ENCODE measurements at places on chromosomes 5 and 9. TPM values are rescaled to one million over a fixed set of nuclear protein-coding genes. Genes with fewer than 3 reads are reported as not detected.
A peak's percentile ranks its signal among the peaks of the same experiment; 100 is the strongest.

Gene SH3RF2
- total RNA-seq, result 9.5 TPM

Gene SLC6A3
- total RNA-seq, result 0.57 TPM

Gene LECT2
- total RNA-seq, result not detected

Gene SHISAL2B
- total RNA-seq, result not detected

Gene TEX48
- not detected for total RNA-seq

GRCh38 chr5:93717162-93717561 lies 24.2 kb downstream of the POU5F2 start:
- no peak for DNase-seq

GRCh38 chr5:116084871-116085715 lies at the start of gene COMMD10:
Gene COMMD10 (plus strand): TSS chr5:116085025.
- DNase-seq, result peak; percentile 74

- no peak for DNase-seq
Measured at GRCh38 chr5:172379481-172379880, 74.8 kb downstream of the SH3PXD2B start.

GRCh38 chr5:133746834-133747233 lies 134.5 kb upstream of the FSTL4 start:
- DNase-seq, result no peak

DNA sequence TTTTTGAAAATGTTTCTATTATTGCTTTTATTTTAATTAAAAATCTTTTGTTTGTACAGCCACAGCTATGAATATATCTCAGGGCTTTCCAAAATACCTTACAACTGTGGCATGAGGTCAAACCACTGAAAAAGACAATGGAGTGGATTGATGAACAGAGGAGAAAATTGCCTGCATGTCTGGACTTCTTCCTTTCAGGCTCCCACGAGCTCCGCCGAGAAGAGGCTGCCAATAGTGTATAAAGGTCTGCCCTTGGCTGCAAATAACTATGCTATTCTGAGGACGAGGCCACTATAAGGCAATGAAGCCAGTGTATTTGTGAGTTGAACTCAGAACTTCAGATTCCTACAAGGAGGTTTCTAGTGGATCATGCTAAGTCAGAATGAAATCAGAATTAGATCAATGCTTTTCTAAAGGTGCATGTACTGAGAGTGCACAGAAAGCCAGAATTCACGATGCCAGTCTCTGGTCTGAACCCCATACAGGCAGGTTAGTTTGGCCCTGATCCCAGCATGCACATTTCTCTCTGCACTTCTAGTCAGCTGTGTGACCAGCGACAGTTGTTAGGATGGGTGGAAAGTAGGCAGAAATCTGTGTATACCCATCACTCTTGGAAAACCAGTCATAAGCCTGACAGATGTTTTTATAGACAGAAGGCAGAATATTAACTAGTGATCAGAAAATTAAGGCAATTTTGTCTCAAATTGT lies 42.7 kb upstream of the PLPP1 start:
- DNase-seq, result no peak

DNA sequence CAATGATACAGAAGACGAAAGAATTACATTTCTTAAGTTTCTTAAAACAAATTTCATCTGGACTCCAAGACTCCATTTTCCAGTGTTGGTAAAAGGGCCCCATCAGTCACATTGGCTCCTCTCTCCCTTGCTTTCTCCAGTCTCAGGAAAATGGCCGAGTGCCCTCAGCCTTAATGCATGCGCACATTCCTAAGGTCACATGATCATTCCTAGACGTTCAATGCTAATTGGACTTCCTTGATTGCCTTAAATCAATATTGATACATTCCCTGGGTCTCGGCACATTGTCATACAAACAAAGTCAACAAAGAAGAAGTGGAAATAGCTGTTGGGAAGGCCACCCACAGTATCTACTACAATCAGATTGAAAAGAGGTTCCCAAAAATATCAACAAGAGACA lies 413.6 kb upstream of the GRAMD2B start:
- DNase-seq, result no peak

DNA sequence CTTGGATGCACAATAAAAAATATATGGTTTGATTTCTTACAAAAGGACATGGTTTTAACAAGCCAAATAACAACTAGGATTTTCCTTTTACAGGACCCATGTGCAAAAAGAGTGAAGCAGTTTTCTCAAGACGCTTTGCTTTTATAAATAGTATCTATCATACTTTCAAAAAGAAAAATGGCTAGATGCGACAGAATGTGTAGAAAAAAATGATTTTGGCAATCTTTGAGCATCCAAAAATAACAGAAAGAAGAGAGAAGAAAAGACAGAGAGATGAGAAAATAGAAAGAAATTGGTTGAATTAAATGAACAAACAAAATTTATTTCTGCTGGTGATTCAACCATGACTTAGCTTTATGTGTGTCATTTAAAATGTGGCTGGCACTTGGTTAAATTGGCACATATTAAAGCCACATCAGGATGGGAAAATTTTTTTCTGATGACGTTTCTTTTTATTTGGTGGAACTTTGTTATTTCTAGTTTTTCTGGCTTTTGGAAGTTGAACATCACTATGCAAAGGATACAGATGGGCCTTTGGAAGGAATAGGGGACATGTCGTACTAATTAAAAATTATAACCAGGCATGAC lies 35.6 kb upstream of the NREP start:
- DNase-seq, result no peak

DNA sequence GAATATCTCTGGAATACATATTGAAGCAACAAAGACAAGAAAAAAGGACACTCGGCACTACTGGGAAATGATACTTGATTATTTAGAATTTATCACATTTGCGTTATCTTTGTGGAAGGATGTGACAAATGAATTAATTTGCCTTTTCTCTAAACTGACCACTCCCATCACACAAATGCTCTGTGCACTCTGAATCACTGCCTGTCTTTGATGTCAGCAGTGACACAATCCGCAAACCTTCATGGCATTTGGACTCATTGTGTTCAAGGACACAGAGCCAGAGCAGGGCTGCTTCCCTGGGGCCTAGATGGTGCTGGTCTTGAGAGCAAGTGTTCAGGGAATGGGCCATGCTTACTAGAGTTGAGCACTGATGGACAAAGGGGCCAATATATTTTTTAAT lies 4.9 kb upstream of the KIF4B start:
- no peak for DNase-seq

GRCh38 chr5:108579236-108579635 lies 168.5 kb upstream of the FER start:
- no peak for DNase-seq

GRCh38 chr5:36613241-36613640 lies 6.8 kb downstream of the SLC1A3 start:
- peak; percentile 49 for DNase-seq

All from ureter (tissue), 1 donor.